ENCODE measurements at places on chromosomes 2 and 18.

- no peak for DNase-seq
Observed at GRCh38 chr2:241947401-241947800, 77.9 kb downstream of the RTP5 start.

GRCh38 chr18:13444430-13445240 lies 226.1 kb downstream of the LDLRAD4 start:
- no peak for DNase-seq

DNA sequence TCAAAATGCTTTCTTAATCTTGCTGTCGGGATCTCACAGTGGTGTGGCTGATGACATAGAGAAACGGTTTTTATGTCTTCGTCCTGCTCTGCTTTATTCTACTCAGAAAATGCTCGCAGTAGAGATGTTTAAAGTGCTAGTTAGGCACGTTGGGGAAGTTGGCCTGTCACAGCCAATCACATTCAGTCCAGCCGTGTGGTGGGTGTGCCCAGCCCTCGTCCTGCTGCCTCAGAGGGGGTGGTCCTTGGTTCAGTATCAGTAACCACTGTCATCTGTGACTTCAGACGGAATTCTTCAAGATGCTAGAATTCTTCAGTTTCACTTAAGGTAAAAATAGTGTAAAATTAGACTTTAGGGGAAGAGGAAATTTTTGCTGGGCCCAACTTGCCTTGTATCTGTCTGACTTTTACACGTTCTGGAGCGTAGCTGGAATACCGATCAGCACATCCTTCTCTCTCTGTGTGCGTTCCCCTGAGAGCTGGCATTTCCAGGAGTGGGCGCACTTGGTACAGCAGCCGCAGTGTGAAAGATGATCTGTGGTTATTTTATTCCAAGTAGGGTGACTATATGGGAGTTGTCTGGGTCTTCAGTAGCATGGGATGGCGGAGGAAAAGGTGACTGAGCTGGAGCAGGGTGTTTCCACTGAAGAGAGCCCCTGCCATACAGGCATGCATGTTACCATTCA lies 18.5 kb downstream of the TRAF3IP1 start:
- DNase-seq: no peak

- no peak for DNase-seq
Observed at GRCh38 chr2:10787176-10787968, 25.2 kb downstream of the PDIA6 start.
